Mesothelial cell of epicardium (in vitro differentiated cells): ENCODE measurements at places on chromosomes 2 and 18. TPM values are rescaled to one million over a fixed set of nuclear protein-coding genes. Genes with fewer than 3 reads are reported as not detected.

The CELF4 gene
- 2.0 to 2.4 TPM (median 2.3 TPM) in 3 replicates for total RNA-seq

- H3K36me3 ChIP-seq = no peaks in the 10 kb centered on the region
- peaks cover 29% of the 10 kb centered on the region for H3K4me1 ChIP-seq
- no peak overlapping the region for H3K4me3 ChIP-seq
Observed at GRCh38 chr2:86280191-86280667, 57.2 kb downstream of the REEP1 start.

- peaks cover 8% of the 10 kb centered on the region for H3K27me3 ChIP-seq
- H3K36me3 ChIP-seq = no peaks in the 10 kb centered on the region
- DNase-seq = no peak
- peaks cover 1% of the 10 kb centered on the region for H3K4me1 ChIP-seq
Observed at GRCh38 chr18:63477200-63477599, 442 bp downstream of the SERPINB5 start.

GRCh38 chr2:169767243-169767888 is 31.3 kb upstream of the SSB start:
- H3K4me1 ChIP-seq = peaks cover 7% of the 10 kb centered on the region
- H3K4me3 ChIP-seq = no peak overlapping the region
- DNase-seq = no peak
- no peak overlapping the region for H3K27ac ChIP-seq
- peaks cover 8% of the 10 kb centered on the region for H3K36me3 ChIP-seq

GRCh38 chr2:99469394-99469793 is 20.4 kb downstream of the REV1 start:
- no peaks in the 10 kb centered on the region for H3K27me3 ChIP-seq
- peaks cover 14% of the 10 kb centered on the region for H3K4me1 ChIP-seq
- no peak for DNase-seq
- H3K36me3 ChIP-seq = peaks cover 6% of the 10 kb centered on the region
- no peak overlapping the region for H3K4me3 ChIP-seq
- H3K27ac ChIP-seq = no peak overlapping the region

DNA sequence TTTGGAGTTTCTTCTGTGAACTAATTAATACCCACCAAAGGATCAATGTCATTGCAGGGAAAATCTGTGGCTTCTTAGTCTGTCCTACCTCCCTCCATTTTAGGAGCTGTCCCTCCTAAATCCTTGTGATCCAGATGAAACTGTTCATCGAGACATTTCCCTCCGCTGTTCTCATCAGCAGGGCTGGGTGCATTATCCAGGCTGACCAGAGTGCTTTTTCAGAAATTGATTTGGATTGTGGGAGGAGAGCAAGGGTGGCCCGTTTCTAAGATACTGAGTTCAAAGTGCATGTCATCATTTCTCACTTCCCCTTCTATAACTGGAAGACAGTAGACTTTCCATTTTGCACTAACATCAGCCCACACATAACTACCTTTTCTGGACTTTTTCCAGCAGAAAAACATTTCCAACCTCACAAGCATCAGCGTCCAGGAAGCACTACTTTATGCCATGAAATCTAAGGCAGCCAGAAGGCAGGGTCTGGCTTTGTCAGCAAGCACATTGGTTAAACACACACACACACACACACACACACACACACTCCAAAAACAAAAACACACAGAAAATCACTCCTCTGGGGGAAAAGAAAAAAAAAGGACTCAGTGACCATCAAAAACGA is 94.1 kb downstream of the ANKRD44 start:
- H3K27ac ChIP-seq = no peak overlapping the region
- no peak overlapping the region for H3K4me3 ChIP-seq
- no peak for DNase-seq

GRCh38 chr2:158743879-158744278 is 51.2 kb upstream of the DAPL1 start:
- DNase-seq = no peak
- H3K36me3 ChIP-seq = no peaks in the 10 kb centered on the region
- H3K4me1 ChIP-seq = peaks cover 29% of the 10 kb centered on the region
